NCI-H1417 (cell line): ENCODE measurements at places on chromosomes 4 and X.
A peak's percentile ranks its signal among the peaks of the same experiment; 100 is the strongest.

DNA sequence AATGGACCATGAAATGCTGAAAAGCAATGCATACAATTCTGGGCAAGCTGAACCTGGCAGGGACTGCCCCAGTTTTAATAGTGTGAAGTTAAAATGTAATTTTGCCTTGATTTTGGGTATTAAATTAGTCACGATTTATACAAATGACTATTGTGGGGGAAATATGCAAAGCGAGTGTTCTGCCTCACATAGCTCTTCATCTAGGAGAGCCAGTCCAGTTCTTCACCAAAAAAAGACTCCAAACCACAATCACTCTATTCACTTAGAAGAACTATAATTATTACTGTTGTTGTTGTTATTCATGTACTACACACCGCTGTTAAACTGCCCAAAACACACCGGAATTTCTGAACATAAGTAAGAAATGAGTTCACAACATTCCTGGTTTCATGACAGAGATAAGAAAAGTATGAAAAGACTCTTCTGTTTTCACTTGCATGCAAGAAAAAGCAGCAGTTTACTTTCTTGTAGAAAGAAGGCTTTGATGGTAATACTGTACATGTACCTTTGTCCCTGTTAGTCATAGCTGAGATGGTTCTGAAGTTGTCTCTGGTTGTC, 101.9 kb downstream of the QRFPR start:
- no peak for DNase-seq

DNA sequence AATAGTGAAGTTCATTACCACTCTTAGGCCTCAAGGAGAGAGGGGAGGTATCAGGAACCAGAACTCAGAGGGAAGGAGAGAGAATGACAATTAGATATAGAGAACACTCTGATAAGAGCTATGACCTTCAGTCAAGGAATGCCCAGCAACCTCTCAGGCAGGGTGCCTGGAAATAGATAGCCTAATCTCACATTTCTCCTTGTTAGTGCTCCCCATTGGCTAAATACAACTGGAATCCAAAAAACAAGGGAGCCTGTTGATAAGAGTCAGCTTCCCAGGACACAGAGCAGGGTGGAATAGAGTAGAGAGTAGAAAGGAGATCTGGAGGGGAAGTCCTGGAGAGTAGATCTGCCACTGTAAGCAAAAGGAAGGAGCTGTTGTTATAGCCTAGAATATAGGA, 62.1 kb downstream of the DCX start:
- DNase-seq = no peak

GRCh38 chrX:42098900-42099299, 175.5 kb upstream of the CASK start:
- DNase-seq = peak; percentile 3

DNA sequence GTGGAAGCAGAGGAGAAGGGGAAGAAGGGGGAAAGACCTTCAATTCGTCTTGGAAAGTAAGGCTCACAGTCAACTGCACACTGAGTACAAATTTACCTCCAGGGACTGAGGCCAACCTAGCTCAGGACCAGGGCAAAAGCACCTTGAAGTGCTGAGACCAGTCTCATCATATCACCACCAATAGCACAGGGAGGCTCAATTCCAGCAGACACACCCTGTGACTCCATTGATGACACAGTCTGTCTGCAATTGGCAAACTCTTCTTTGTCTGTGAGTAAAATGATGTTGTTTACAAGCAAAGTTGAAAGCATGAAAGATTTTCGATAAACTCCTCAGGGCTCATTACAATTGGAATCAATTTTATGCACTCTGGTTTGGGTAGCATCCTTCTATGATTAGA, 32.3 kb downstream of the TRIML1 start:
- DNase-seq = no peak
